ENCODE measurements at places on chromosomes 6 and 20.

GRCh38 chr20:37518606-37519507 lies 2.2 kb upstream of the NNAT start:
- no peak for DNase-seq

DNA sequence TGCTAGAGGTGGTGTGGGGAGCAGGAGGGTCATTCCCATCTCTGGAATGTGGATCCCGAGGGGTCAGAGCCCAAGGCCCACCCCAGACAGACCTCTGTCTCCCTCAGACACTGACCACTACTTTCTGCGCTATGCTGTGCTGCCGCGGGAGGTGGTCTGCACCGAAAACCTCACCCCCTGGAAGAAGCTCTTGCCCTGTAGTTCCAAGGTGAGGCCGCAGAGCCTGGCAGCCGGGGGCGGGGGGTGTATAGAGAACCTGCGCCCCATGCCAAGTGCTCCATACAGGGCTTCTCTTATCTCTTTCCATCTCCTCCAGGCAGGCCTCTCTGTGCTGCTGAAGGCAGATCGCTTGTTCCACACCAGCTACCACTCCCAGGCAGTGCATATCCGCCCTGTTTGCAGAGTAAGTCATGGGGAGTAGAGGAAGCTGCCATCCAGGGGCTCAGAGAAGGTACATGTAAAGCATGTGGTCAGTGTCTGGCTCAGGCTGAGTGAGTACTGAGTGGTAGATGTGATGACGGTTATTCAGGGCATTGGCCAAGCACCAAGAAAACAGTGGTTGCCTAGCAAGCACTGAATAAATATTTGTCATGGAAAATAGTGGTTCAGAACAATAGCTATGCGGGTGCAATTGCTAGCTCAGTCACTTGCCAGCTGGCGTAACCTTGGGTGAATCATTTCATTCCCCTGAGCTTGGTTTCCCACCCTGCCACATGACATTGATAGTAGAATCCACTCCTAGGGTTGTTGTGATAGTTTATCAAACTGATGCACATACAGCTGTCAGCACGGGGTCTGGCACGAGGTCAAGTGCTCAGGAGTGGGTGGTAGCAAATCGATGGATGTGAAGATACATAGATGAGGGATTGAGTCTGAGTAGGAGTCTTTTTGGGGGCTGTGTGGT lies 3.5 kb downstream of the PIGT start:
- DNase-seq: no peak

DNA sequence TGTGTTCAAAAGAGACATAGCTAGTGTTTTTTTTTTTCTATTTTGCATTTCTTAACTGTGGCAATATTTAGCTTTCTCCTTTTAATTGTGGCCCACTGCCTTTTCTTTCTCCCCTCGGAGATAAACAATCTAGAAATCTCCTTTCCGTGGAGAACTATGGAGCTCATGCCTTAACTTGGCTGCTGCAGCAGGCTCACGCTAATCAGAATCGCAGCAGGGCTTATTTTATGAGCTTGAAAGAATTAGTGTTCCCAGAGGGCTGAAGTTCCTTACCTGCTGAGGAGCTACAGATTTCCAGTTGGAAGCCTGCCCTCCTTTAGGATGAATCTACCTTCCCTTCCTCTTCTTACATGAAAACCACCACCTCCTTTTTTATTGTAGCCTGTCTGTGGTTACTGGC lies 35.6 kb downstream of the CTNNBL1 start:
- no peak for DNase-seq

DNA sequence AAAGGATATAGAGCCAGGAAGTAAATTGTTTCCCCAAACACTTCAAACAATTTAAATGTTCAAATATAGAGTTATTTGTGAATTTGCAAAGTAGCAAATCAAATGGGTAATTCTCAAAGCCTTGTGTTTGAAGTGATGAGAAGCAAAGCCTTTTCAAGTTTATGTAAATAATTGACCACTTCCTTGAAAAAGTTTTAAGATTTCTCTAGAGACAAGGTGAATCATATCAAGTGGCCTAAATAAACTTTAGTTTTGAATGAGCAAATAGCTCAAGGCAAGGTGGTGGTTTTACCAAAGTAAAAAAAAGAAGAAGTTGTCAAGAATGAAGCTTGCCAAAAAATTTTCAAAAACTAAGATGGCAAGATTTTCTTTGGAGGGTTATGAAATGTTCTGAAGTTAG lies 42.6 kb upstream of the IFNGR1 start:
- DNase-seq: no peak

DNA sequence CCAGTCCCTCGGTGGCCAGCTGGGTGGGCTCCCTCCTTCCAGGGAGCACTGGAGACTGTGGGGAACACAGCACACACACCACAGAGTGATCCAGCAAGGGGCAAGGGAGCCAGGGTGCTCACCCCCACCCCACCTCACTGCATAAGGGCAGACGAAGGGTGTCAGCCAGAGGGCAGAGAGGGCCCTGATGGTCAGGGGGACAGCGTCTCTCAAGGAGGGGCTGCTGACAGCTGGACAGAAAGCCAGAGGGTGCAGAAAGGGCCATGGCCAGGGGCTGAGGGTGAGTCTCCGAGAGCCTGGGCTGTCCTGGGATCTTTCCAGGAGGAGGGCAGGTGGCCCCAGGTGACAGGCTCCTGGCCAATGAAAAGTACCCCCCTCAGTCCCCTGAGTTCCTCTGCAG lies 73.4 kb upstream of the PMEPA1 start:
- DNase-seq: no peak

Measured in anterior cingulate cortex (tissue), 58 donors.